ENCODE measurements at places on chromosomes 4 and X.

DNA sequence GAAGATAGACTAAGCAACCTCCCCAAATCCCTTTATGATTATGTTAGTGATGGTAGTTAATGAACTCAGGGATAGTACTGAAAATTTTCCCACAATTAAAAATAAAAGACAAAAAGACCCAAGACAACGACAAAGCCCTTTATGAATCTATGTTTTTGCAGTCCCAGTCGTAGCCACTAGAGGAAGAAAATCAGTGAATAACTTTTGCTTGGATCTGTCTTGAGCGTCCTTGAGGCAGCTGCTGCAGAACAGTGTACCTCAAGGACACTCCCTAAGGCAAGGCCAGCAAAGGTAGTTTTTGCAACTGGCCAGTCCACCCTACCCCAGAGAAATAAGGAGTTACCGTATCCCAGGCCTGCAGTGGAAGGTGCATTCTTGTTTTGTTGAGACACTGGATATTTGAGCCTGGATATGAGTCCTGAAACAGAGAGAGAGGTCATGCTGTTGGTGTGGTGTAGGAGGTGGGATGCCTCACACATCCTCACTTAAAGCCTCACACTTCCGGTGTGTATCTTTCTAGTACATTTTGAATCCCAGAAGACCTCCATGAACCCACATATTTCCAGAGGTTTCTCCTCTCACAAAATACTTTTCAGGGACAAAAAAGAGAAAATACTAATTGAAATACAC lies 8.7 kb upstream of the TIMM8A start:
- no peak for DNase-seq

- DNase-seq, result no peak
Observed at GRCh38 chr4:31803526-31804195, 1083.5 kb downstream of the PCDH7 start.

GRCh38 chr4:56976837-56977320 lies 527 bp downstream of the NOA1 start:
- DNase-seq, result peak; percentile 30

- no peak for DNase-seq
Observed at GRCh38 chrX:18900401-18900976, 83.4 kb downstream of the PHKA2 start.

GRCh38 chrX:119694601-119695534 lies 1.9 kb upstream of the SEPTIN6 start:
- DNase-seq, result no peak

GRCh38 chr4:113278324-113278934 lies 229.0 kb downstream of the ANK2 start:
- peak; percentile 72 for DNase-seq
